Skin of body (tissue), 3 donors: ENCODE measurements at places on chromosomes 12 and 14. TPM values are rescaled to one million over a fixed set of nuclear protein-coding genes. Genes with fewer than 3 reads are reported as not detected.

Gene MYO1A
- total RNA-seq, result 0.69 TPM

Gene A2ML1
- total RNA-seq, result 46.5 TPM

DNA sequence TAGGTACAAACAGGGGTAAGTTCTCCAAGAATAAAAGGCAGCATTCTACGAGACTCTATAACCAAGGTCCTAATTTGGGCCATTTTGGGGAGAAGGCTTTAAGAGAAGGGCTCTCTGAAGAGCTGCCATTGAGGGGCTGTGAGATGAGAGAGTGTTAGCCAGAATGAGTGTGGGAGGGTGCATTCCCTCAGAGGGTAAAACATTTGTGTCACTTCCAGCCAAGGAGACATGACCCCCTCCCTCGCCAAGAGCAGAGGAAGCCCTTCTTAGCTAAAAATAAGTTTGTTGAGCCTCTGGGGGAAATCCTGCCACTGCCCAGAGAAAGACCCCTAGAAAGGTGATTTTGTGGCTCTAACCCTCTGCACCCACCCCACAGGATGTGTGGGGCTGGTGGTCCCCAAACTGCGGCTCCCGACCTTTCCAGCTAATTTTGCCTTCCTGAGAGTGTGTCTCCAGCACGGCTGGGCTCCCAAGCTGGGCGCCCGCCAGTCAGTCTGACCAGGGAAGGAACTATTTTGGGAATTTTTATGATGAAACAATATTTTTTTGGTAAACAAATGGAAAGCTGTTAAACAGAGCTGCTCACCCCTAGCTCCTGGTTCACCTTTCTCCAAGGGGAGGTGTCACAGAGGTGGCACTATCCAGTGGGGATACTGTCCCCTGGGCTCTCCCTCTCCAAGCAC lies 65.9 kb upstream of the JDP2 start:
- DNase-seq, result no peak

DNA sequence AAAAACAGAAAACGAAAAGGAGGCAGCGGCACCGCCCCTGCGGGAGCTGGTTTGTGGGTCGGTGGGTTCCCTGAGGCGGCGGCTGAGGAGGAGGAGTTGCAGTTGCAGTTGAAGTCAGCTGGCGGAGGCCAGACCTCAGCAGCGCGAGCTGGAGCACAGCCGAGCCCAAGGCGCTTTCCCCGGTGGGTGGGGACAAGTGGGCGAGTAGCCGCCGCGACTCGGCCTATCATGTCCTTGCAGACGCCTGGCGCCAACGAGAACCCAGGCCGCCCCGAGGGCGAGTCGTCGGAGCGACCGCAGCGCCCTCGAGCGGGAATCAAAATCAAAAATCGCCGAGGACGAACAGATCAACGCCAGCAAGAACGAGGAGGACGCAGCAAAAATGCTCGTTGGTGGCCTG lies 12.7 kb upstream of the CLEC1A start:
- DNase-seq, result no peak

GRCh38 chr14:94173471-94173884 lies 644 bp upstream of the PPP4R4 start:
- no peak for DNase-seq

DNA sequence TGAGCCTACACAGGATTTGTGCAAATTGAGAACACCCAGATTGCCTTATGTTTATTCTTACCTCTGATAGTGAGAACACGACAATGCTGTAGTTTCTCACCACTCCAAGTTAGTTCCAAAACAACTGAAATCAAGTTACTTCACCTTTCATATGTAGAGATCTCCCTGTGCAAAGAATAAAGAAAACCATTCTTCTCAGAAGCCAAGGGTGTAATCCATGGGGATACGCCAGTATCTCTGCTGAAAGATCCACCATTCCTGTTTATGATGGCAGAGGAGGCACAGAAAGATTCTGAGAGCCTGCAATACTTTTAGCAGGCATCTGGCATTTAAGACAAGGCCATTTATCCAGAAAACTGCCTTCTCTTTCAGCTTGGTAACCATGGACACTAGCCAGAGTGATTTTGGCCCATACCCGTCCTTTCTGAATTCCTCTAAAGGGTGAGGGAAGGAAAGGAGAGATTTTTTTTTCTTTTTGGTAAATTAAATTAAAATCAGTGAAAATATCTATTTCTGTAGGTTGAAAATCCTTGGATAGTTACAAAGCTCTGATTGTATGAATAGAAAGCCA lies 355.4 kb upstream of the FAR2 start:
- no peak for DNase-seq

DNA sequence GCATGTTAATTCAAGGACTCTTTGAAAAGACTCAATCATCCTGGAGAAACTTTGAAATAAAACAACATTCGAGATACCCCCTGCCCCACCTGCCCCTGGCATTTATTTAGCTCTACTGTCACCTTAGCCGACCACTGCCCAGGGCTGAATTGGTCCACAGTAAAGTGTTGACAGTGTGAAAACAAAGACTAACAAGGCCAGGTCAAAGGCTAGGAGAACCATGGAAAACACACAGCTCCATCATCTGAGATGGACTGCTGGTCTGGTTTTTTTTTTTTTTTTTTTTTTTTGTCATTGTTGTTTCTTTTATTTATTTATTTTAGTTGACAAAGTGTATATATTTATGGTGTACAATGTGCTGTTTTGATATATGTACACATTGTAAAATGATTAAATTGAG lies 25.7 kb downstream of the GSTZ1 start:
- no peak for DNase-seq

DNA sequence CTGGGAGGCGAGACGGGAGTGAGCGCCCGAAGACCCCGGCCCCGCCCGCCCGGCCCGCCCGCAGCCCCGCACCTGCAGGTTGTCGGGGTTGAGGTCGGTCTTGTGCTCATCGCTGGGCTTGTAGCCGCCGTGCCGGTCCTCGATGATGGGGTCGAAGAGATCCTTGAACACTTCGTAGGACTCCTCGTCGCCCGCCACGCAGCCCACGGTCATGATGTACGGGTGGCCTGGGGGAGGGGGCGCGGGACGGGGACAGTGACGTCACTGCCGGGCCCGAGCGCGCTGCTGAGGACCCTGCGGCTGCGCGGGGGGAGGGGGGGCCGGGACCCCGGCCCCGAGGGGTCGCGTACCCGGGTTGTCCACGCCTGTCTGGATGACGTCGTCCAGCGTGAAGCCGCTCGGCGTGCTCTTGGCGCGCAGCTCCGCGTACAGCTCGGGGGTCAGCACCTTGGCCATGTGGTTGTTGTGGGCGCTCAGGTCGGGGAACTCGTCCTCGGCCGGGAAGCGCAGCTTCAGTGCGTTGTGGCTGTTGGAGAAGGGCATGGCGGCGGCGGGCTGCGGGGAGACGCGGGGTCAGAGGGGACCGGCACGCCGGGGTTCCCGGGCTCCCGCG lies 573 bp downstream of the CKB start:
- DNase-seq, result no peak

DNA sequence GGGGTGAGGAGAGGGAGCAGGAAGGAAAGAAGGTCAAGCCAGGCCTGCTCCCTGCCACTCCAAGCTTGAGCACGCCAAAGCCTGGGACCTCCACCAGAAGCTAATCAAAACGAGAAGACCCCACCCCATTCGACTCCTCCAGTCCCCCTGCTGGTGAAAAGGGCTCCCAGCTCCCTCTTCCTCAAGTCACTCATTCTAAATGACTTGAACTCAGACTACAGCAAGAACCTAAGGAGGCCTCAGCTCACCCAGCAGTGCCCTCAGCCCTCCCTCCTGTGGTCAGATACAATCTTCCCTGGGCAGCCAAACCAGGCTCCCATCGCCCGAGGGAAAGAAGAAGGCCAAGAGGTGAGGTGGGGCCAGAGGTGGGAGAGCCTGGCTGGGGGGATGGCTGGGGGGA lies 17.4 kb downstream of the HDAC7 start:
- DNase-seq, result no peak
